Stimulated activated CD8-positive, alpha-beta memory T cell treated with anti-CD3 and anti-CD28 coated beads, Interleukin-7, amount 100 ng/mL, for 1 hour (primary cell): ENCODE measurements at places on chromosomes 2 and 18.

- no peak for DNase-seq
These were observed 50.3 kb downstream of the DTNA start for GRCh38 chr18:34760444-34760843.

GRCh38 chr2:239465017-239466001 lies 64.5 kb upstream of the HDAC4 start:
- DNase-seq = no peak

DNA sequence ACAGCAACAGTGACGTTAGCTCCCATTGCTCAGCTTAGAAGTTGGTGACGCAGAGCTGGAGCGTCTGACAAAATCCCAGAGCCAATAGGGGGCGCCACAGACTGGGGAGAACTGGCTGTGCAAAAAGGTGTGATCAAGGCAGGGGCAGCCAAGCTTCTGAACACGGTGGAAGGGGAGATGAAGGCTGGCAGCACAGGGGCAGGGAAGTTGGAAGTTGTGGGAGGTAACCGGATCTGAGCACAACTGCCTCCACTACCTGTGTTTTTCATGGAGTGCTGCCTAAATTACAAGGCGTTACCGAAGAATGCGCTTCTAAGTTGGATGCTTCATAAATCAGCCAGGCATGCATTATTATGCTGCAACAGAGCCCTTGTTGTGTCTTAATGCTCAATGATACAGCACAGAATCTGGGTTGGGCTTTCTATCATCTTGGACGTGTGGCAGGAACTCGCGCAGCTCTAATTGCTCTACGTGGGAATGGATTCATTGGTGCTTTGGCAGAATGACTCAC lies 370.0 kb downstream of the SLC4A3 start:
- DNase-seq = no peak

DNA sequence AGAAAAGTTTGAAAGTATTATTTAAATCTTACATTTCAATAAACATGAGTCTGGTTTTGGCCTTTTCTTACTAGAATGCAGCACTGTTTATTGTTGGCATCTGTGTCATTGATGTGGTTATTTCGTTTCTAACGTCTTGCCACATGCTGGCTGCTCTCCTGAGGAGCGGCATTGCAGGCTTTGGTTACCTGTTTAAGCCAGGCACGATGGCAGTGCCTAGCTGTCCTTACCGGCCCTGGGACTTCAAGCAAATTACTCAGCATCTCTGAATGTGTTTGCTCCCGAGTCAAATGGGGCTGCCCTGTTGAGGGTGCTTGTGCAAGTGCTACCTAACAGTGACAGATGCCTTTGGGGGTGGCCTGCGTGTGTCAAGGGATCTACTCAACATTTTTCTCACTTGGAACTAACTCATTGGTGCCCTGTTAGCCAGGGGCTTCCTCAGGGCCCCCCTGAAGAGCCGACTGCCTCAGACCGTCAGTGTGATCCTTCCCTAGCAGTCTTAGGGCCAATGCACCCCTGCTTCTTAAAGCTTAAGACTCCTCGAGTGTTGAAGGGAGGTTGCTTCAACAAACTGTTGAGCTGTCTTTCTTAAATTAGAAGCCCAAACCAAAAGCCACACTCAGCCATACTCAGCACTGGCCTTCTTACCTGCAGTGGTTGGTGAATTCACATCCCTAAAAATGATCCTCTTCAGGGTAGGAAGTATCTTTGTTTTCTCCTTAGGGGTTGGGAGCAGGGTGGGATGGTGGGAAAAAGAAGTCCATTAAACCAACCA lies 151.5 kb downstream of the NCK2 start:
- DNase-seq = no peak

GRCh38 chr2:17915811-17916518 lies 37.5 kb downstream of the KCNS3 start:
- DNase-seq = no peak
